ENCODE measurements at places on chromosomes 4 and X.

GRCh38 chr4:17535242-17535641 lies 20.3 kb downstream of the CLRN2 start:
- no peak for DNase-seq

DNA sequence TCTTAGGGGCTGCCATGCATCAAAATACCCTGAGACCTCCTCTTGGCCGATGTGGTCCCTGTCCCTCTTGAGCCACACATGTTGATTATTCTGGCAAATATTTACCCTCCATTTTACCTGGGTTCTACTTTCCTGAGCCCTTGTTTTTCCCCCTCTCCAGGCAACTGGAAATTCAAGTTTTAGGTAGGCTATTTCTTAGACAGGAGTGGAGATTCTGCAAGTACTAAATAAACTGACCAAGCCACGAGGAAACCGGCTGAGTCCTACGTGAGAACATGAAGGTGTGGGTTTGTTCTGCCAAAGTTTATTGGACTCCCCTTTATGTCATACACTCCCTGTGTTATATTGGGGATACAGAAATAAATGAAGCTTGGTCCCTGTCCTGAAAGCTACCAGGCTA lies 88.1 kb downstream of the RTL5 start:
- DNase-seq = no peak

- no peak for DNase-seq
Observed at GRCh38 chrX:13956998-13957397, 72.7 kb downstream of the GEMIN8 start.

- no peak for DNase-seq
Observed at GRCh38 chr4:153787061-153787560, 1.8 kb downstream of the SFRP2 start.

GRCh38 chrX:124030520-124030919 lies 69.0 kb downstream of the STAG2 start:
- DNase-seq = no peak

- DNase-seq = no peak
Observed at GRCh38 chrX:154125391-154126040, 18.5 kb upstream of the OPN1LW start.

DNA sequence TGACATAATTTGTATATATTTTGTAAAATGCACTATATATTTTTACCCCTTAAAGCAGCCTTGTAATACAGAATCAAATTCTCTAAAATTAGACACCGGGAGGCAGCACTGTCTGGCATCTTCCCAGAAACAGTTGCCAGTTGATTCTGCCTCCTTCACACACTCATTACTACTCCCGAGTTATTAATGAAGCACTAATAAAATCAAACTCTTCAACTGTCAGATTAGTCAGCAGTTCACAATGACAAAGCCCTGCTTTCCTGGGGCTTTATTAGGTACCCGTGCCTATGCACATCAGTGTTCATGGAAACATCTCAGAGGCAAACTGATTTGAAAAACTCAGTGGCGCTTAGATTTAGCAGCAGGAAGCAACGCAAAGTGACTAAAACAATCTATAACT lies 103.5 kb upstream of the VEGFC start:
- no peak for DNase-seq

- no peak for DNase-seq
Observed at GRCh38 chr4:37802068-37802666, 24.3 kb upstream of the PGM2 start.

DNA sequence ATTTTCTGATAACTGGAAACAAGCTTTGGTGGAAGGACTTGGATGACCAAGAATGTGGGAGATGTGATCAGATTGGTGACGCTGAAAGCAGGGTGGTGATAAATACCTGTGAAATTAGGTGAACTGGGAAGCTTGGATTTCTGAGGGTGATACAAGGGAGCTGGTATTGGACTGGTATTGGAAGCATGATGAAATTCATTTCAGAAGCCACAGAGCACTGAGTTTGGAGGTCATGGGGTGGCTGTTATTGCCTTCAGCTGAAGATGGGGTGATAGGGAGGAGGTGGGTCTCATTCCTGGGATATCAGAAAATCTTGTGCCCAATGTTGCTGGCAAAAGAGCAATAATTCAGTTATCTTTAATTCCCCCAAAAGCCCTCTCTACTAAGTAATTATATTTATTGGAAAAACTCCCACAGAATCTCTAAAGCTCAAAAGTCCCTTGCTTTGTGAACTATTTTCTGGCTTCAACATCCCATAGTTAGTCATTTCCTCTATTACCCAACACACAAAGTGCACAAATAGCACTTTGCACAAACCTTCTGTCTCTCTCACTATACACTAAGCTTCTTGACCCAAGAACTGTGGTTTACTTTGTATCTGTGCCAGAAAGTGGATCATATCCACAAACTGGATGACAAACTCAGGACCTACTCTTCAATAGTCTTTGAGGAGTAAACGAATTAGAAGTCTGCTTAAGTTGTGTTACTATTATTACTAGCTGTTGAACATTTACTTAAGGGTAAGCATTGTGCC lies 23.1 kb upstream of the CAMK2D start:
- no peak for DNase-seq

DNA sequence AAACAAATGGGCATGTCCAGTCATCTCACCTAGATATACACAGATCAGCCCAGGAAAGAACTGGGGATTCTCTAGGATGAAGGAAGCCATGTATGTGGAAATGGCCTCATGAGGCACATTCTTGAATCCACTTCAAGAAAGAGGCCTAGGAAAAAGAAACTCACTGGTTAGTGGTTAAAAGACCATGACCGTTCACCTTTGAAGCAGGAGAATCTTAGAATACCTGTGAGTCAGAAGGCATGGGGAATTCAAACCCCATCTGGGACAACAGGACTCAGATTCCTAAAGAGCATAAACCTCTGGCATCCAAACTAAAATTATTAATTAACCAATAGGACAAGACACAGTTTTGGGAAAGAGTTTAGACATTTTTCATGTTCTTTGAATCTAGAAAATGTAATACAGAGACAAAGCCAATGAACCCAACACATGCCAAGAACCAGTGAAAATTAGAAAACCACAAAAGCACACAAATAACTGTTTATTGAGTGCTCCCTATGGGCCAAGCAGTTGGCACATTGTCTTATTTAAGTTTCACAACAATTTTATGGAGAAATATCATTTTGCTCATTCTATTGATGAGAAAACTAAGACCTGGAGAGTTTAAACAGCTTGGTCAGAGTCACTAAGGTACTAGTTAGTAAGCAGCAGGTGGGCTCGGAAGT lies 97.5 kb downstream of the NPNT start:
- no peak for DNase-seq

DNA sequence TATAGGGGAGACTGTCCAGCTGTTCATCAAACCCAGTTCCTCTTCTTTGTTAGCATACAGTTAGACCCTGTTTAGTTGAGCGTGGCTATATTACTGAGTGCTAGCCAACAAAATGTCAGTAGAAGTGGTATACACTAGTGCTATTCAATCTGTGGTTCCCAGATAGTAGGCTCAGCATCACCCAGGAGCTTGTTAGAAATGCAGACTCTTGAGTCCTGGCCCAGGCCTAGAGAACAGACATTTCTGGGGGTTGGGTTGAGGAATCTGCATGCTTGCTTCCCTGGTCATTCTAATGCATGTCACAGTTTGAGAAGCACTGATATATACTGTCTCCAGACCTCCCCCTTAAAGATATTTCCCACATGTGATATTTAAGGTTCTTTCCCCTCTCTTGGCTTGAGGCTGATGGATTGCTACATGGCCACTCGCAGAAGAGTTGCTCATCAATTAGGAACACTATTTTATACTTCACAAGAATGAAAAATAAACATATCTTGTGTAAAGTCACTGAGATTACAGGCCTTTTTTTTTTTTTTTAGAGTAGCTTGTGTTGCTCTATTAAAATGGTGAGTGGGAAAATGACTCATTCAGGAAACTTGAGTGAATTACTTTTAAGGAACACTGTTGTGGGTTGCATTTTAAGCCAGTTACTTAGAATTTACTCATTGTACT lies 289.0 kb downstream of the STIM2 start:
- no peak for DNase-seq

DNA sequence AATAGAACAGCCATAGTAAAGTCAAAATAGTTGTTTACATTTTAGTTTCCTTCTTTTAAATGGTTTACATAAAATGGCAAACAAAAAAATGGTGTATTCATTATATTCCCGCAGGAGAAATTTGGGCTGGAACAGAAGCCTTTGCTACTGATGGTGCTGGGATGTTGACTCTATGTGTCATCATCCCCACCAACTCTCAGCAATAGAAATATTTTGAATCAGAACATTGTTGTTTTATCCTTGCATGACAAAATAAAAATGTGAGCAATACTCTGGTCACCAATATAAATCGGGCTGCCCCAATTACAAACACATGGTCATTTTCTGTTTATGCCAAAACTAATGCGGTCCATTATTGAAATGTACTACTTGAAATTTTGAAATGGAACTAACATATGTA lies 1131.6 kb upstream of the PCDH7 start:
- DNase-seq = no peak

- no peak for DNase-seq
Observed at GRCh38 chrX:57417827-57418226, 131.3 kb downstream of the FAAH2 start.

DNA sequence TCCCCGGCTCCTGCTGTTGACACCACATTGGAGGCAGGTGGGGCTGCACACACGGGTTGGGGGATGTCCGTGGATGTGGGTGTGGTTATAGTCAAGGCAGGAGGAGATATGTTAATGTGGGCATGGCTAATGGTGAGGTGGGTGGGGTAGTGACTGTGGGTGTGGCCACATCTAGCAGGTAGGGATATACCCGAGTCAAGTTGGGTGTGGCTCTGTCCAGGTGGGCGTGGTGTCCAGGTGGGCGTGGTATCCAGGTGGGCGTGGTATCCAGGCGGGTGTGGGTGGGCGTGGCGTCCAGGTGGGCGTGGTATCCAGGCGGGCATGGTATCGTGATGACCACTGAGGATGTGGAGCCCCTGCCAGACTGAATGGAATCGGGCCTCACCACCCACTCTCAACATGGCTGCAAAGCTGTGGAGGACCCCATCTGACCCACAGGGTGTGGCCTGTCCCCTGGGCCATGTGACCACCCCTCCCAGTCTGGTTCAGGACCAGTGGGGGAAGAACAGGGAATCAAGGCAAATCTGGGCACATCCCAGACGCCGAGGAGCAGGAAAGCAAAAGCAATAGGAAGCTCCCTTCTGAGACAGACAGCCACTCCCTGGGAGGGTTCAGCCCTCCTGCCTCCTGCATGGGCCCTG lies 21.0 kb downstream of the MAN2B2 start:
- no peak for DNase-seq

GRCh38 chrX:109624641-109625616 lies at the start of gene KCNE5:
Gene KCNE5 (minus strand): TSS chrX:109625172. CDS start chrX:109625020, 152 bp downstream.
- DNase-seq = no peak

- DNase-seq = no peak
Observed at GRCh38 chr4:182325397-182325796, 82.2 kb downstream of the TENM3 start.

DNA sequence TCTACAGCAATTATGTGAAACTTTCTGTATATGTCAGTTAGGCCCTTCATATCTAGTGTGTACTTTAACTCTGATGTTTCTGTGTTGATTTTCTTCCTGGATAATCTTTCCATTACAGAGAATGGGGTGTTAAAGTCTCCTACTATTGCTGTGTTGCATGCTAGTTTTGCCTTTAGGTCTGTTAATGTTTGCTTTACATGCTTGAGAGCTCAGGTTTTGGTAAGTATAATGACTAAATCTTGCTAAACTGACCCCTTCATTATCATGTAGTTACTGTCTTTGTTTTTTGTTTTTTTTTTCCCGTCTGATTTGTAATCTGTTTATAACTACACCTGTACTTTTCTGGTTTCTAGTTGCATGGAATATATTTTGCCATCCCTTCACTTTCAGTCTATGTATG lies 63.6 kb upstream of the UGT2B15 start:
- no peak for DNase-seq

DNA sequence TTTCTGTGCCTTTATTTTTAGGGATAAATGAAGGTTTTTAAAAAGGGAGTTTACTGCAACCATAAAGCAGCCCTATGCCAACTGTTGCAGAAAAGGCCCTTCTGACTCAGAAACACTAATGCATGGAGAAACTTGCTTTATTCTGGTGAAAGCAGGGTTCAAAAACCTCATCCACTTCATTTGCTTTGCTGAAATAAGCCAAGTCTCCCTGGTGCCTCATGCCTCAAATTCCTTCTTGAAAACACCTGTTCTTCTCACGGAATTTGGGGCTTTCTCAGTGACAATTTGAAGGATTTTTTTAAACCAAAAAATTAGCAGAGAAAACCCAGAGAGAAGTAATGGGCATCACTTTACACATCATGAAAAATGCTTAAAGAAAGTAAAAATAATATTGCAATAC lies 349.0 kb downstream of the PCDH7 start:
- no peak for DNase-seq

DNA sequence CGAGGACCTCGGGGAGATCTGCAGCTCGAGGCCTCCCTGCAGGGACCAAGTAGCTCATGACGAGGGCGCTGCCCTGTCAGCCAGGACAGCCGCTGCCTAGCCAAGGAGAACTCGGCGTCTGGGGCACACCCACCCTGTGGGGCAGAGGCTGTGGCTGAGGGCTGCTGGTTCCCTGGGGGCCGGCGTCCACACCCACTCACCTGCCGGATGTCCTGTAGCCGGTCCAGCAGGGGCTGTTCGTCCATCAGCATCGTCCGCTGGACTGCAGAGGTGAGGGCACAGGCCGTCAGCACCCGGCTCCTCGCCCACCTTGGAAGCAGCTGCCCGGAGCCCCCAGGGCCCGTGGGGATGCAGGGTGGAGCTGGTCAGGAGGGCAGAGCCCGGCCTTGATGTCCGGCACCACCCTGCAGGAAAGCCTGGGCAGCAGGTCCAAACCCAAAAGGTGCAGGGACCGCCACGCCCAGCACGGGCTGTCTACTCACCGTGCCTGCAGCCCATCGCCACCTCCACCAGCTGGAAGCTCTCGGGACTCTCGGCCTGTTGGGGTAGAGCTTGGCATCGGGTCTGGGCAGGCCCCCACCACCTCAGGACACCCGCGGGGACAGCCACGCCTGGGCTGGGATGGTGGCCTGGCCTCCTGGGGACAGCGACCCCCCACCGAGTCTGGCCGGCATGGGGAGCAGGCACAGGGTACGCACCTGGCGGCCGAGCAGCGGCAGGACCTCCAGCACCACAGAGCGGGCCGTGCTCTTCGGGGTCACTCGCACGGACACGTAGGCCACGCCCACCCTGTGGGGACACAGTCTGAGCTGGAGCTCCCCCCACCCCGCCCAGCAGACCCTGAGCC lies 6.9 kb downstream of the DGKQ start:
- no peak for DNase-seq

- DNase-seq = no peak
Observed at GRCh38 chr4:173511787-173512361, 18.2 kb downstream of the HAND2 start.

DNA sequence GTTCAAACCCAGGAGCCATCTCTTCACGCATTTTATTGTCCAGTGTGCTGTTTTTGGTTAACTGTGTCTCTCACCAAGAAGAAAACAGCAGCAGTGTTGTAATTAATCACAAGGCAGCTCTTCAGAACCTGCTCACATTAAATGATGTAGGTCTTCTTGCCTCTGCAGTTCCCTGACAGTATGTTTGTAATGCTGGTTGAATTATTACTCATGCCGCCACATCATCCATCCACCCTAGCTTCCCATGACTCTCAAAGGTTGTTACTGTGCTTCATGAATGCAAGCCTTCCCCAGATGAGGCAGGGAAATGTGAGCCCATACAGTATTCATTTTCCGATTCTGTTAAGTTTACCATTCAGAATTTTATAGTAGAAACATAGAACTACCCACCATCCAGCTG lies 17.4 kb downstream of the TLR10 start:
- DNase-seq = no peak

GRCh38 chr4:176163041-176163440 lies 32.3 kb downstream of the SPATA4 start:
- no peak for DNase-seq
